ENCODE measurements at places on chromosomes 2 and 18.
A peak's percentile ranks its signal among the peaks of the same experiment; 100 is the strongest.

GRCh38 chr2:130728007-130728454 lies 839 bp upstream of the GPR148 start:
- no peak for DNase-seq

GRCh38 chr18:6571239-6571602 lies 156.5 kb upstream of the L3MBTL4 start:
- no peak for DNase-seq

DNA sequence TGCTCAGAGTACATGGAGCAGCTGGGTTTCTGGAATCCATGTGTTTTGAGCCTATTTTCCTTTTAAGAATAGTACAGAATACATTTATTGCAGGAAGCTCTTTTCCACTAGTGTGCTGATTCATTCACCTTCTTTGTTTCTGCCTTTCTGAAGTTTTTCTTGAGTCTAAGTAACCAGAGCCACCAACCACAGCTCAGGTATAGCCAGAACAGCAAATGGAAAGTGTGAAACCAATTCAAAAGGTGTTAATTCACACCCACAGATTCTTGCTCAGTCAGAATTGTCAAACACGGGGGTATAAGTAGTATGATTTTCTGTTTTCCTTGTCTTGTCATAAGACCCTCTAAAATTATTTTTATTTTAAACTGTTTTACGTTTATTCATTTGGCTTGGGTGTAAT lies 75.9 kb upstream of the DYNAP start:
- DNase-seq: no peak

GRCh38 chr18:79568543-79569205 lies 110.9 kb upstream of the CTDP1 start:
- DNase-seq: no peak

- no peak for DNase-seq
Measured at GRCh38 chr2:20103530-20103929, 52.1 kb upstream of the LAPTM4A start.

GRCh38 chr2:216539791-216540241 lies 41.2 kb downstream of the RPL37A start:
- DNase-seq: no peak

DNA sequence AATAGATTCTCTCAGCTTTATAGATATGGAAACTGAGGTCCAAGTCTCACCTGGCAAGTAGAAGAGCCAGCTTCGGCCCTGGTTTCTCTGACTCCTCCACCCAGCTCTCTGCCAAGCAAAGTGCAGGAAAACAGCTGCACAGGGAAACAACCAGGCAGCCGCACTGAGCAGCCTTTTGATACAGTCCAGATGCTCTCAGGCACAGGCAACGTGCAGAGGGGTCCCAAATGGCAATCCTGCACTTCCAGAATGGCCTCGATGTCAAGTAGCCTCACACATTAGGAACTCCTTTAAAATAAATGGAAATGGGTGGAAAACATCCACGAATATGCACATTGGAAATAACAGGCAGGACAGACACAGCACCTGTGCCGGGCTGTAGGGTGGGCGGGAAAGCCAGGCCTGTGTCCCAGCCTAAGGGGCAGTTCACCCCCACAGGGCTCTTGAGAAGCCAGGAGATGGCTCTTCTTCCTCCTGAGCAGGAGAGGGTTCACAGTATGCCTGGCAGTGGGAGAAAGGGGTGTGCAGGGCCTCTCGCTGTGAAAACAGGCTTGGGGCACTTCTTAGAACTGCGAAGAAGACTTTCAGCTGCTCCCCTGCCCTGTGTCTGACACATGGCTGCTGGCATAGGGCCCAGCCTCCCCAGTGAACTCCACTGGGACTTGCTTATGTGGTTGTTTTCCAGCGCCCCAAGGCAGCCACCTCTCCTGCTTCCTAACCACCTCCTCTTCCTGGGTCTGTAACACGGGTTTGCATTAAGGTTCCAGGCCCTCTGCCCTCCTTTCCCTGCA lies 63.9 kb upstream of the TUBA3E start:
- no peak for DNase-seq

DNA sequence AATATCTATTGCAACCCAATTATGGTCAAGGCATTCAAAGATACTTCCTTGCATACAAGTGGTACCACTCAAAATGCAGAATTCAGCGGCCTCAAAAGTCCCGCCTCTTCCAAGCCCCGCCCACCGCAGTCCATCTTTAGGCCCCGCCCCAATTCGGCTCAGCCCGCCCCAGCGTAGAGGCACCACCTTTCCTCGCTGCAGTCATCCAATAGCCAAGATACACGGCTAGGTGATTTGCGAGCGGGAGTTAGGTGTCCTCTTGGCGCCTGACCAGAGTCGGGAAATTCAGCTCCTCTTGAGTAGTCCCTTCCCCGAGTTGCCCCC lies 431 bp upstream of the SEC11C start:
- peak; percentile 83 for DNase-seq

DNA sequence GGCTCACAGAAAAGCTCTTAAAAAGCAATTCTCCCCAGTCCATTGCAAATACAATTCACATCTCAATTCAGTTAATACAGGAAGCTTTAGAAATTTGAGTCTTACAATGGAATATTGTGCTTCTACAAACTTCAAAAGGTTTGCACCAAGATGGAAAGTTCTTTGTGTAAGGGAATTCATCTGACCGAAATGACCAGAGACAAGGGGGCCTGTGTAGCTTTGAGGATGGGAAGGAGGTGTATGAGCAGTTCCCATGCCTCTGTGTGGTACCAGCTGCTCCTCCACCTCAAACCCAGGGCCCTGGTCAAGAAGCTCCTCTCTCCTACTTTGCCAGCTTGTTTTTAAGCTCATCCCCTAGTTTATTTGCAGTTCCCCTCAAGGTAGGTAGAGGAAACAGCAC lies 312.8 kb upstream of the PKDCC start:
- no peak for DNase-seq

DNA sequence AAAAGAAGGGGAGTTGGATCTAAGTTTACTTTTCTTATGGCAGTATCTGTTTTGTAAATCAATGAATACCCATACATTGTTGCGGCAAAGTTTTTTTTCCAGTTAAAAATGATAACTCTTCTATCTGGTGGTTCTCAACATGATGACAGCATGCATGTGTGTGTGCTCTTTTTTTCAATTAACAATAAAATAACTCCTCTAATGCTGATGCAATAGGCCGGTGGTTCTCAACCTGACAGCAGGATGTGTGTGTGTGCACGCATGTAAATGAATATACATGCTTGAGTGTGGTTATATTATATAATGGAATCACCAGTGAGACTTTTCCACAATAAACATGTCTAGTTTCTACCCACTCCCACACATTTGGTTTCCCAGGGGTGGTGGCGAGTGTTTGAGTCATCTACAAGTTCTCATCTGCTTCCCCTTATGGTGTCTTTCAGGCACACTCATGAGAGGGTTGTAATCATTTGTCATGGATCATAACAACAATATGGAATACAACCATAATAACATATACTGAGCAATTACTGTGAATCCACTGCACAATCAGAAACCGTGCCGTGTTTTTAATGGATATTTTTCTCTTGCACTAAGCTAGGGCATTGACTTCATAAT lies 31.2 kb downstream of the PARD3B start:
- DNase-seq: no peak

- DNase-seq: no peak
Measured at GRCh38 chr18:74360852-74361655, 45.4 kb downstream of the C18orf63 start.

- DNase-seq: no peak
Measured at GRCh38 chr2:238433300-238433915, 6.7 kb downstream of the ASB1 start.

DNA sequence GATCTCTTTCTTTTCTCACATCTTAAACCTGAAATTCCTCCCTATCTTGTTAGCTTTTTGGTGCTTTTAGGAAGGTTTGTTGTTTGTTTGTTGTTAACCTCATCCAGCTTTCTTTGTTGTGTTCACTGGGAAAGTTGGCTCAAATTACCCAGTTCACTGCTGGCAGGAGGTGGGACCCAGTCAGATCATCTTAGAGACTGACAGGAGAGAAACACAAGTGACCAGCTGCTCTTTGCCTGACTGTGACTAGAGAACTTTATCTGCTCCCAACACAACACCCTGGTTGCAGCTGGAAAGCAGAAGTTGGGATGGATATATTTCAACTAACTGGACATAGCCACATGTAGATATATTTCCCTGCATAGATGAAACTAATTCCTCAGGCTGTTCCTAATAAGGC lies 10.0 kb downstream of the MAPK4 start:
- DNase-seq: no peak
